ENCODE measurements at places on chromosomes 13 and 19.

GRCh38 chr13:91817250-91817649 lies 418.8 kb downstream of the GPC5 start:
- no peak for DNase-seq

DNA sequence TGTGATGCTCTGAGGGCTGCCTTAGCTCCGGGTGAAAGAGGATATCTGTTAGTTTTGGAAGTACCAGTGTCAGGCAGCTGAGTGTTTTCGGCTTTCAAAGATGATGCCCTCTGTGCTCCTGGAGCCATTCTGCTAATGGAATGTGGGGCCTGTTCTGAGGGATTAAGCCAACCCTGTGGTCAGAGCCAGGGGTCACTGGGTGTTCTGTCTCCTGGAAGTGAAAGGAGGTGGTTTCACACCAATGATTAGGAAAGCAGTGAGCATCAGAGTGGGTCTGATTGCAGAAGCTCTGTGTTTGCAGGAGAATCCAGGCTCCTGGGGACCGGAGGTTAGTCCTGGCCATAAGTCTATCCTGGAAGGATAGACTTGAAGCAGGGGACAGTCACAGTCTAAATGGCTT lies 94.6 kb downstream of the UQCRFS1 start:
- DNase-seq: no peak

GRCh38 chr13:46288570-46289259 lies 77.0 kb downstream of the LRRC63 start:
- DNase-seq: no peak

DNA sequence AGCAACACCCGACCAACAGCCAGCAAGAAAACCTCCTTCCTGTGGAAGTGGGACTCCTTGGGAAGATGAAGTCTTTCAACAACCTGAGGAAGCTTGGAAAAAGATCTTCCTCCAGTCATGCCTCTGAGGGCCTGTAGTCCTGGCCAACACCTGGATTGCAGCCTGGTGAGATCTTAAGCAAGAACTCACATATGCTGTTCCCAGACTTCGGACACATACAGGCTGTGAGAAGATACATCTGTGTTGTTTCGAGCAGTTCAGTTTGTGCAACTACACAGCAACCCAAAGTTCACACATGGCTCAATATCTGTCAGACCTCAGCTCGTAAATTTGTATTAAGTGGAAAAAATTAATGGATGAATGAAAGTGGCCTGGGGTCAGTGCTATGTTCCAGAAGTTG lies 65.1 kb upstream of the UBAC2 start:
- no peak for DNase-seq

- DNase-seq: no peak
Measured at GRCh38 chr13:26186995-26187394, 35.1 kb downstream of the RNF6 start.

DNA sequence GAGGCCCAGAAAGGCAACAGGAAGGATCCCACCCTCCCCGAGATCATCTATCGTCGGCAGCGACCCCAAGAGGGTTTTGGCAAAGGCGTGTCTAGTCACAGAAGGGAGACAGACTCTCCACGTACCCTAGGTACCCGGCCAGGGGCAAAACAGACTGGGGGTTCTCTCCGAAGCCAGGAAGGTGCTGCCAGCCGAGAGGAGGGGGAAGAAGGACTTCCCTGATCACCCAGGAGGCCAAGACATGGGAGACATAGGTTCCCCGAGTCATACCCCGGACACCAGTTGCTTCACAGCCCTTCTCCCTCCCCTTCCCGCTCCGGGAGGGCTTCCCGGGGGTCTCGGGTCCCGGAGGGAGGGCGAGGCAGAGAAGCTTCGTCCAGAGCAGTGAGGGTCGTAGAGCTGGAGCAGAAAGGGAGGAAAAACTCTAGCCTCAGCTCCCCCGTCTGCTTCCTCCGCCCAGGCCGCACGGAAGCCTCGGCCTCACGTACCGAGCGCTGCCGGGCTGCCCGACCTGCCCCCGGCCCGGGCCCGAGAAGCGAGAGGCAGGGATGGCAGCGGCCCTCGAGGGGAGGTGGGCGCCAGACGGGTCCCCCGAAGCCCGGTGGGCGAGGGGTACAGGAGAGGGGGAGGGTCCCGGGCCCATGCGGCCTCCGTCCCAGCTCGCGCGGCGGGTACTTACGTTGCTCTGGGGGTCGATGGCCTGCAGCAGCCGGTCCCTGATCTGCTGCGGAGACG lies 644 bp downstream of the MED26 start:
- peak; percentile 25 for DNase-seq

DNA sequence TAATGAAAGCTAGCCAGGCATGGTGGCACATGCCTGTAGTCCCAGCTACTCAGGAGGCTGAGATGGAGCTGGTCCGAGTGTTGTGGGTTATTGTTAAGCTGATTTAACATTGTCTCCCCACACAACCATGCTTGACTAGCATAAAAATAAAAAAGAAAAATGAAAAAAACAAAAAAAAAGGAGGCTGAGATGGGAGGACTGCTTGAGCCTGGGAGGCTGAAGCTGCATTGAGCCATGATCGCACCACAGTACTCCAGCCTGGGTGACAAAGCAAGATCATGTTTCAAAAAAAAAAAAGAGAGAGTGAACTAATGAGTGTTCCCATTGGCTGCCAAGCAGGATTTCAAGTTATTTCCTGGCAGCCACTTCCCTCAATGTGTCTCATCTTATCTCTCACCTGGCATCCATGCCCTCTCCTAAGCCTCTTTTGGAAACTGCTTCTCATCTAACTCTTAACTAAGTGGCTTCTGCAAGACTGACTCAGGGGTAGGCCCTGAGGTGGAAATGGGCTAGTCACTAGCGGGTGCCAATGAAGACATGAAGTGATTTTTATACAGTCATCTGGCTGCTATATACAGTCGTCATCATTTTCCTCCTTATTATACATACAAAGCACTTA lies 4.9 kb downstream of the THAP8 start:
- DNase-seq: no peak

GRCh38 chr13:113398963-113399754 lies 35.2 kb upstream of the GRTP1 start:
- DNase-seq: no peak

GRCh38 chr13:61021838-61022237 lies 393.8 kb downstream of the PCDH20 start:
- no peak for DNase-seq

GRCh38 chr13:62357887-62358645 lies 942.4 kb upstream of the PCDH20 start:
- no peak for DNase-seq

DNA sequence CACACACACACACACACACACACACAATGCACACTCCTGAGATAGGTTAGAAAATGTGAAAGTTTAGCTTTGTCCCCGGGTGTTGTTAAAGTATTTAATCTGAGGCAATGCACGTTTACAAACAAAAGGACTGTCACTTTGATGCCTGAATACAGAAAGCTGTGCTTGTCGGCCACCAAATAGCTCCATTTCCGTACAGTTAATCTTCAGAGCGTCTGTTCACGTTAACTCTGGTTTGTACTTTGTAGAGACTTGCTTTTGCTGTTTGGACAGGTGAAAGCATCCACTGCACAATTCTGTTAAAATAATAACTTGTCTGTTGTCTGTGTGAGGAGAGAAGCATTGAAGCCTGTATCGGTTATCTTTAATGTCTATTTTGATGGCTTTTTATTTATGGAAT lies 267.8 kb downstream of the FGF9 start:
- no peak for DNase-seq

GRCh38 chr13:23348262-23349127 lies 85.0 kb downstream of the SACS start:
- no peak for DNase-seq

GRCh38 chr19:34678421-34678820 lies 943 bp downstream of the ZNF302 start:
- DNase-seq: no peak

DNA sequence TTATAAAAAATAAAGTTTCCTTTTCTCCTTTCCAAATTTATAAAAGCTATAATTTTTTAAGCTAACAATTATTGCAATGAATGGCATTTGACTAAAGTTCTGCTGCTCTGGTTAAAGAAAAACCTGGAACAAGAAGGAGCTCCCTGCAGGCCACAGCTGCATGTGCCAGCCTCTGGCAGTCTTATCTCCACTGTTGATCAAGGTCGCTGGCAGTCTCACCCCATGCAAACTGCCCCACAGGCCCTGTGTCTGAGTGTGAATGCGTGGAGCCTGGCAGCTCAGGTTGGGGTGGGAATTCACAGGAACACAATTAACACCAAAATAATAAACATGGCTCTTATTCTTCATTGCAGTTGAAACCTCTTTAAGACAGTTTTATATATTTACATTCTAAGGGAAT lies 30.2 kb upstream of the FREM2 start:
- no peak for DNase-seq

DNA sequence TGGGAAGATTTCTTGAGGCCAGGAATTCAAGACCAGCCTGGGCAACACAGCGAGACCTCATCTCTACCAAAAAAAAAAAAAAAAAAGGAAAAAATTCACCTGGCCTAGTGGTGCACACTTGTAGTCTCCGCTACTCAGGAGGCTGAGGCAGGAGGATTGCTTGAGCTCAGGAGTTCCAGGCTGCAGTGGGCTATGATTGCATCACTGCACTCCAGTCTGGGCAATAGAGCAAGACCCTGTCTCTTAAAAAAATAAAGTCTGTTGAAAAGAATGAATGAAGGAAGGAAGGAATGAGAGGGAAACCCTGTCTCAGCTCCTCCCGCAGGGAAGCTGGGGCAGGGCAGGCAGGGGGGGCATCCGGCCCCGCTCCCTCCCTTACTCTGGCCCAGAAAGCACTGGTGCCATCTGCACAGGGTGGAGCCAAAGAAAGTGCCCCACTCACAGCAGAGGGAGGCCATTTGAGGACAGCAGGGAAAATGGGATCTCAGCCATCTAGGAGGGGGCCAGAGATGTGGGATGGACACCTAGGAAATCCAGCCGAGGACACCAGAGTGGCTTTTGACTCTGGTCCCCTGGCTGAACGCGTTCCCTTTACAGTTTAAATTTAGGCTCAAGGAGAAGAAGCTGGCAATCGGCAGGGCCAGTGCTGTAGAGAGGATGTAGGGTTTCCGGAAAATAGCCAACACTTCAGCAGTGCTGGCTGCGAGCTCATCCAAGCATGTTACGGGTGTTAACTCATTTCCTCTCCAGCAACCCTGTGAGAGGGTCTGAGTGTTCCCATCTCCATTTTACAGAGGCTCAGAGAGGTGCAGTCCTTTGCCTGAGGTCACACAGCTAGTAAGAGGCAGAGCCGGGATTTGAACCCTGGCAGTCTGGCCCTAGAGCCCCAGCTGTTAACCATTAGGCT lies 3.6 kb upstream of the HPN start:
- DNase-seq: no peak

GRCh38 chr13:72983085-72983768 lies 75.6 kb upstream of the KLF5 start:
- no peak for DNase-seq

GRCh38 chr13:78485803-78486202 lies 117.5 kb downstream of the POU4F1 start:
- no peak for DNase-seq

DNA sequence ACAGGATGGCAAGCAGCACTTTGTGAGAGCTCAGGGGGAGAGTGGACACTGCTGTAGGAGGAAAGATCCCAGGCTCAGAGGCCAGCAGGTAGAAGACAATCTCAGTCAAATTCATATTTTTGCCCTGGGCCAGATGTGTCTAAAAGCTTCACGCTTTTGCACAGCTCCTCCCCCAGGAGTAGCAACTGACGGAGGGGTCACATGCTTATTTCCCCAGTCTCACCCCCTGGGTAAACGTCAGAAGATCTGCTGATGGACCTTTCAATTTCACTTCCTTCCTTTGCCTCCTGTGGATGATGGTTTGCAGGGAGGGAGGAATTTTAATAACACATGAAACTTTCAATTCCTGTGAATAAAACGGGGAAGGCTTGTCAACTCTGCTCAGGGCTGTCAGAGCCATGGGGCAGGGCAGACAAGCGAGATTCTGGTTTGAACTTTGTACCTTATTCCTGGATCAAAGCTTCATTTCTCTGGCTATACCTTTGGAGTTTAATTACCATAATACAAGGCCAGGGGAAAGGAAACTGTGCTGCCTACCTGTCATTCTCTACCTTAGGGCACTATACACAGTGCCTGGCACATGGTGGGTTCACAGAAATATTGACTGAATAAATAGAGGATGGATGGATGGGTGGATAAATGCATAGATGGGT lies 41.0 kb downstream of the POU4F1 start:
- no peak for DNase-seq

- DNase-seq: no peak
Measured at GRCh38 chr19:892243-892893, 619 bp downstream of the MED16 start.

- DNase-seq: no peak
Measured at GRCh38 chr13:49319551-49319950, 71.8 kb downstream of the CDADC1 start.

GRCh38 chr19:50844296-50844935 lies 10.3 kb upstream of the KLK3 start:
- no peak for DNase-seq

GRCh38 chr13:74103970-74104555 lies 30.1 kb downstream of the KLF12 start:
- DNase-seq: no peak

GRCh38 chr13:38630780-38631179 lies 56.1 kb upstream of the FREM2 start:
- DNase-seq: no peak

- no peak for DNase-seq
Measured at GRCh38 chr13:33303855-33304597, 18.5 kb upstream of the STARD13 start.

DNA sequence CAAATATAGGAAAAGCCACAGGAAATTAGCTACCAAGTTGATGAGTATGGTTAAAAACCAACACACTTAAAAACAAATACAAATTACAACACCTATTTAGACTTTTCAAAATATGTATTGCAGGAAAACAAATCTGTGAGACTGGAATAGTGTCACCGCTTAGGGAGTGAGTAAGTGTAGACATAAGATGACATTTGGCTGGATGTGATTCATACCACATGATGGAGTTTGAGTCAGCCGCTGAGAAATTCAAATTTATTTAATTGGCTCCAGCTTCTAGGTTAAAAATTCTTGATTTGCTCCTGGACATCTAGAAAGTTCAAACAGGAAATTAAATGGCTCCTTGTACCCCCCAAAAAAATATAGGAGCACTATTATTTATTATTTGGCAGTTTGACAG lies 531.7 kb downstream of the SLITRK1 start:
- DNase-seq: no peak

- peak; percentile 43 for DNase-seq
Measured at GRCh38 chr19:40191836-40192646, 815 bp downstream of the MAP3K10 start.

GRCh38 chr19:17751912-17752273 lies 616 bp downstream of the FCHO1 start:
- no peak for DNase-seq

DNA sequence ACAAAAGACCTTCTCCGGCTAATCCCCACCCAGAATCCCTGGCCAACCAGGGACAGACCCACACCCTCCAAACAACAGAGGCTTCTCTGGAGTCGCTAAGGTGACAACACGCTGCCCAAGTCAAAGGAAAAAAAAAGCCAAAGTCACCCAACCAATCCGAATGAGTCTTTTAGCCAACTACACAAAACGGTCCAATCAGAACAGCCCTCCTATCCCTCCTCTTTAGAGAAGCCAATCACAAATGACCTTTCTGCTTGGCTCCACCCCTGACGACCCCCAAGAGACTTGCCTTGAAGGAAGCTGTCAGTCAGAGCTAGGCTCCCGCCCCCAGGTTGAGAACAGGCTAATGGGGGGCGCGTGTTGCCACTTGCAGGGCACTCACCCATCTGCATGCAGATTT lies 6.6 kb upstream of the FBXW9 start:
- peak; percentile 31 for DNase-seq

Measured in stimulated activated CD4-positive, alpha-beta T cell treated with anti-CD3 and anti-CD28 coated beads, Interleukin-2, amount 100 ng/mL, for 24 hours (primary cell).